Hippocampal formation (tissue), 2 donors: ENCODE measurements at places on chromosomes 7 and 10.

- DNase-seq, result no peak
These were observed 5.4 kb downstream of the MYOF start for GRCh38 chr10:93476756-93477155.

DNA sequence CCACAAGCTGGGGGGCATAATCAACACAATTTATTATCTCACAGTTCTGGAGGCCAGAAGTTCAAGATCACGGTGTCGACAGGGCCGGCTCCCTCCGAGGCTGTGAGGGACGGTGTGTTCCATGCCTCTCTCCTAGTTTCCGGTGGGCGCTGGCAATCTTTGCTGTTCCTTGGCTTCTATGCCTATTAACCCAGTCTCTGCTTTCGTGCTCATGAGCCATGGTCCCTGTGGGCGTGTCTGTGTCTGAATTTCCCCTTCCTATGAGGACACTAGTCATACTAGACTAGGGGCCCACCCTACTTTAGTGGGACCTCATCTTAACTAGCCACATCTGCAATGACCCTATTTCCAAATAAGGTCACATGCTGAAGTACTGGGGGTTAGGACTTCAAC is 29.4 kb downstream of the HIPK2 start:
- DNase-seq, result no peak

- DNase-seq, result no peak
These were observed 565.4 kb upstream of the NRP1 start for GRCh38 chr10:33899578-33900531.

GRCh38 chr10:10421071-10421470 is 596.6 kb upstream of the CELF2 start:
- no peak for DNase-seq

DNA sequence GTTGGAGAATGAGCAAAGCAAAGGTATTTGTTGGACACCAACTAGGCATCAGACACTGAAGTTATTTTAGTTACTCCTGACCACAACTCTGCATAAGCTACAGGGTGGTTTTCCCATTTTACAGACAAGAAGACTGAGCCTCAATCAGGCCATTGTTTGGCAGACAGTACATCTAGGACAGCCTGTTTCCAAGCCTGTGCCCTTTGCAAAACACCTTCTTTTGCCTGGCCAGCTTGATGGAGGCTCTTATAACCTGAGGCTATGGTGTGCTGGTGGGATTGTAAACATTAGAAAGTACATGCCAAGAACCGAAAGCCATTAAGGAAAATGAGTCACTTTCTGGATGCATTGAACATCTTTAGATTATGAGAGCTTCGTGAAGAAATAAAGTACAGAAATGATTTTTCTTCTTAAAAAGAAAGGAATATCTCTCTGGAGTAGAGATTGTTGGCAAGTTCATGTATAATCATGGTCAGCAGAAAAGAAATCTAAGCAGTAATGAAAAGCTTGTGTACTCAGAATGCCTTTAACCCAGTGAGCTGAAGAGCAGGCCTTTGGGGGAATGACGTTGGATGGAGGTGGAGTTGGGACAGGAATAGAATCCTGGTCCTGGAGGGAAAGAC is 140.6 kb downstream of the KIAA1217 start:
- DNase-seq, result no peak

- DNase-seq, result no peak
These were observed 69.3 kb downstream of the SKIDA1 start for GRCh38 chr10:21456160-21456559.

DNA sequence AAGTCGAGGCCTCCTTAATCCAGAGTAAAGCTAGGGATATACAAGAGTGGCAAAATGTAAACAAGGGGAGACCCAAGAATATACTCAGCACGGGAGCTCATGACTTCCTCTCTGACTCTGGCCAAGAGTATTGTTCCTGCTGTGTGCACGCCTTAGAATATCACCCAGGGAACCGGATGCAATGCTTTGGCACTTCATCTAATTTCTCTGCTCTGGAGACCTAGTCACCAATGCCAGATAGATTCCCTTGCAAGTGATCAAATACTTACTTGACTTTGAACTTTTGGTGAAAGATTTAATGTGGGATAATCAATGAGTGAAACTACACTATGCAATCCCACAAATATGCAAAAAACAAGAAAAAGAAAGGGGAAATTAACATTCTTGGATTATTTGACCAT is 695.5 kb downstream of the INHBA start:
- DNase-seq, result no peak

- DNase-seq, result no peak
These were observed 550.4 kb upstream of the PCDH15 start for GRCh38 chr10:55351431-55351830.

GRCh38 chr7:79749856-79750255 is 296.4 kb upstream of the MAGI2 start:
- DNase-seq, result no peak

GRCh38 chr10:21184984-21185383 is 287.9 kb upstream of the NEBL start:
- no peak for DNase-seq

DNA sequence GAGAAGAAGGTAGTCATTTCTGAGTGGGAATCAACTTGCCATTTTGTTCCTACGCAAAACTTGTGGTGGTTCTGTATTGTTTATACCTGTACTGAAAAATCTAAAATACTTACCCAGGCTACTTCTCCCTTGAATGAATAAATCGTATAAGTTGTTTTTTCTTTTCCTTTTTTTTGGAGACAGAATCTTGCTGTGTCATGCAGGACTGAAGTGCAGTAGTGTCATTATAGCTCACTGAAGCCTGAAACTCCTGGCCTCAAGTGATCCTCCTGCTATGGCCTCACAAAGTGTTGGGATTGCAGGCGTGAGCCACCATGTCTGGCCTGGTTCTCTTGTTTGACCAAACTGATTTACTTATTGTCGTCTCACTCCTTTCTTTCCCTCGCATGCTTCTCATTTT is 27.9 kb downstream of the LUC7L2 start:
- no peak for DNase-seq

DNA sequence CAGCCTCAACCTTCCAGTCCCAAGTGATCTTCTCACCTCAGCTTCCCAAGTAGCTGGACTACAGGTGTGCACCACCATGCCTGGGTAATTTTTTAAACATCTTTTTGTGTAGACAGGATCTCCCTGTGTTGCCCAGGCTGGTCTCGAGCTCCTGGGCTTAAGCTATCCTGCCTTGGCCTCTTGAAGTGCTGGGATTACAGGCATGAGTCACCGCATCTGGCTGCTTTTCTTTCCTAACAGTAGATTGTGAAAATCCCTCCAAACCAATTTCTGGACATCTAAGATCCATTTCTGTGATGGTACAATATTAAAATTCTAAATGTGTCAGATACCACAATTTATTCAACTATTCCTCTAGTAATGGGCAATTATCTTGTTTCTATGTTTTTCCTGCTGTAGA is 38.7 kb downstream of the RAB18 start:
- DNase-seq, result no peak

GRCh38 chr7:76220185-76221057 is 18.7 kb downstream of the SRRM3 start:
- DNase-seq, result peak; percentile 22

DNA sequence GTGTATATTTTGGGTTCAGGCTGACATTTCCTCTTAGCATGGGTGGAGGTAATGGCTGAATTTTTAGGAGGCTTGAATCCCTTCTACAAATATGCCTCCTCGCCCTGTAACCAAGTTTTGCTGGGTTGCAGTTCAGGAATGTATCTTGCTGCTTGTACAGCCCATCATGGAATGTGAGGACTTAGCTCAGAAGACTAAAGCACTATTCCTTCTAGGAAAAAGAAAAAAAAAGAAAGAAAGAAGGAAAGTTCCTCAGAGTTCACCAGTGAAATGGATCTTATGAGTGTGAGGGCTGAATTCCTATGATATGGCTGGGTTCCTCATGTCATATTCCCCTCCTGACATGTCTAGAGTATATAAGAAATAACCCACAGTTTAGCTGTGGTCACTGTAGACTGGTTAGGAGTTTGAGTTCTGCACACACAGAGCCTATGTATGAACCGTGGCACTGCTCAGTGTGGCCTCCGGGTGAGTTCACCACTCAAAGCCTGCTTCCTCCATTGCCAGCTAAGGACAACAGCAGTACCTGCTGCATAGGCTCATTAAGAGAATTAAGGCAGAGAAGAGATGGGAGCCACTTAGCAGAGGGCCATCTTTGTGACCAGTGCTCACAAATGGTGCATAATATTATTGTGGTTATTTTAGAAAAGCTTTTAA is 114.0 kb downstream of the TACC2 start:
- DNase-seq, result no peak

- no peak for DNase-seq
These were observed 218.8 kb downstream of the SFMBT2 start for GRCh38 chr10:7192061-7192460.

- DNase-seq, result no peak
These were observed 196.6 kb downstream of the ARL4A start for GRCh38 chr7:12884033-12884432.

DNA sequence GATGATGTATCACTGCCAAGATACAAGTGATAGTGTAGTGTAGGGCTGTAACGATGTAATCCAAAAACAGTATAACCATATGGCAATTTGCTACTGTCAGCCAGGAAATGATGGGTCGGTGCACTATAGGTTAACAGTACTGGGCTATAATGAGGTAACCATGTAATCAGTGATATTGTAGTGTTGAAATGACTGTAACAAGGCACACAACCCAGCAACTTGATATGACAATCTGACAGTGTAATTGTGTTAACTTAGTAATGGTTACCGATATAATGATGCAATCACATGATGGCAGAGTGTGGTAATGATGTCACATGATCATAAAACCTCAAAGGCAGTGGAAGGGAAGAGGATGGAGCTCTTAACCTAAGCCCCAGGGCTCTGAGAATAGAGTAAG is 73.8 kb upstream of the SLF2 start:
- DNase-seq, result no peak

DNA sequence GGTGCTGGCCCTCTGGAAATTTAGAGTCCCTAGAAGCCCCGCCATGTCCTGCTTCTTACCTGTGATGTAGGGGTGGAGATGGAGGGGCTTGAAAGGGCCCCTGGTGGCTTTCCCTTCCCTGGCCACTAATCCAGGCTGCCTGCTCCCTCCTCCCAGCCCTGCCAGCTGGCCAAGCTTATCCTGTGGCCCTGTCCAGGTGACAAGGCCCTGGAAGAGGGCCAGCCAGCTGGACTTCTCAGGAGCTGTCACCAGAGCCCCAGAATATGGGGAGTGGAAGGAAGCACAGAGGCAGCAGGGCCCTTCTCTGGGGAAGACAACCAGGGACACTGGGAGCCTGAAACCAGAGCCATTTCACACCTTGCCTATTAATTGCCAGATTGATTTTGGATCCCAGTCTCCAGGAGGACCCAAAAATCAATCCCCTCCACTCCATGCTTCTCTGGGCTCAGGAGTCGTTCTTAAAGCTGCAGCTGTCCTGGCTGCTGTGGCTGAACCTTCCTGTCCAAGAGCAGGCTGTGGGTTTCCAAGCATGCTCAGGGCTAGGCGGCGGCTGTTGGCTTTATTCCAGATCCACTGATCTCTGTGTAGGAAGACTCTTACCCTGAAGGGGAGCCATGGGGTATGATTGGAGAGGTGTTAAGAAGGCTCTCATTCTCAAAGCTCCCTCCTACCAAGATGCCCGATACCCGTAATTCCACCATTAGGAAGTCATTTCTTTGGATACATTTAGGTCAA is 52.6 kb upstream of the PCBD1 start:
- DNase-seq, result no peak

DNA sequence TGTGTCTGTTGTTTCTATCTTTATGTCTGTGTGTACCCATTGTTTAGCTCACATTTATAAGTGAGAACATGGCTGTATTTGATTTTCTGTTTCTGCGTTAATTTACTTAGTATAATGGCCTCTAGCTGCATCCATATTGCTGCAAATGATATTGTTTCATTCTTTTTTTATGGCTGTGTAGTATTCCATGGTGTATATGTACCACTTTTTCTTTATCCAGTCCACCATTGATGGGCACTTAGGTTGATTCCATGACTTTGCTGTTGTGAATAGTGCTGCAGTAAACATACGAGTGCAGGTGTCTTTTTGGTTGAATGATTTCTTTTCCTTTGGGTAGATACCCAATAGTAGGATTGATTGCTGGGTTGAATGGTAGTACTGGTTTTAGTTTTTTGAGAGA is 48.2 kb downstream of the ZNRF2 start:
- no peak for DNase-seq

DNA sequence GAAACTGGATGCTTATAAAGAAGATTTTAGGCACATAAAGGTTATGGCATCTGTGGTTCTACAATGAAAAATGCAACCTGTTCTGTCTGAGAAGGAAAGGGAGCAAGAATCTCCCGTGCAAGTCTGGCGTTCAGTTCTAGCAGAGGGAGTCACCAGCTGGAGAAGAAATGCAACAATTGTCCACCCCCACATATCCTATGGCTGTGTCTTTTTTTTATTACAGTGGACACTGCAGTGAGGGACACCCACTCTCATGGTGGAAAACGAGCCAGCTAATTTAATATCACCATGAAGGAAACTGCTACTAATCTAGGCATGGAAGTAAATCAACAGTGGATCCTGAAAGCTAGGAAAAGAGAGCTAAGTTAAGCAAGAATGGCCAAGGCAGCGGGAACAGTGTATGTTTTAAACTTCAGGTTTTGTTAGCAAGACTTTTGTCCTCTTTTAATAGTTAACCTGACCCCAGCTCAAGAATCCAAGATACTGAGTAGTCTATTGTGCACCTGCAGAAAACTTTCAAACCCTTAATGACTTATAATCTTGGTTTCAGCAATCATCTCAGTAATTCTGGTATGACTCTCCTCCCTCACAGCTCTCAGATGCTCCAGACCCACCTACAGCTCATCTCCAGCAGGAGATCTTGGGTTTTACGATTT is 149.3 kb downstream of the FGFR2 start:
- DNase-seq, result no peak

GRCh38 chr7:39451901-39452300 is 114.3 kb upstream of the YAE1 start:
- no peak for DNase-seq

DNA sequence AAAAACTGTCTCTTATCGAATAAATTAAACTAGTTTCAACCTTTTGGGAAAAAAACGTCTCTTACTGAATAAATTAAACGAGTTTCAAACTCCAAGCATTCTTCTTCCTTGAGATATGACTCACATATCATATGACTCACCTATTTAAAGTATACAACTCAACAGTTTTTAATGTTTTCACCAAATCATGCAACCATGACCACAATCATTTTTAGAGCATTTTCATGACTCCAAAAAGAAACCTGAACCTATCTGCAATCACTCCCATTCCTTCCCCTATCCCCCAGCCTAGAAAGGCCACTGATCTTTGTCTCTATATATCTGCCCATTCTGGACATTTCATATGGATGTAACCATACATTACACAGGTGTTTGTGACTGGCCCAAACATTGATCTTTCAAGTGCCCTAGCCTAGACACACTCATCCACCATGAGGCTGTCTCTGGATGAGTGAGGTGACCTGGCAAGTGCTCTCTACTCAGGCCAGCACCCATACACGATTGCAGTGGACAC is 115.3 kb downstream of the PIP4K2A start:
- no peak for DNase-seq

- DNase-seq, result no peak
These were observed 45.9 kb downstream of the PTF1A start for GRCh38 chr10:23238015-23238414.

- DNase-seq, result no peak
These were observed 85.2 kb downstream of the ADARB2 start for GRCh38 chr10:1652151-1652550.

- no peak for DNase-seq
These were observed 171.5 kb downstream of the ZMYND11 start for GRCh38 chr10:306675-307185.

GRCh38 chr10:104485632-104486031 is 132.0 kb downstream of the CFAP58 start:
- DNase-seq, result no peak
